ENCODE measurements at places on chromosomes 6 and 20.

DNA sequence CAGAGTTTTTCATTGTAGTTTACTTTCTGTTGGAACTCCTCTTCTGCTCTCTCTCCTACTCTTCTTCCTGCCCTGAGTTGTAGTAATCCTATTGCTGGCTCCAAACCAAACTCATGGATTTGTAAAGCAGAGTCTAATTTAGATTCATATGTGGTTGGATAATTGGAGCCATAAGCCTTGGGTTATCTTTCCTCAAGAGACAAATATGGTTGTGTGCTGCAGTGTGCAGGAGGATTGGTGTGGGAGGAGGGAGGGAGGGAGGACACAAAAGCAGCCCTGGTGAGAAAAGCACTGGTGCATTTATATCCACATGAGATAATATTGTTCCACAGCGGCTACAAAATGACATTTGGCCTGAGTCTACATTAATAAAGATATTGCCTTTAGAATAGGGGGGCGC, 4.2 kb downstream of the HLA-G start:
- DNase-seq, result no peak

GRCh38 chr20:51486197-51487005, 56.1 kb downstream of the NFATC2 start:
- no peak for DNase-seq

DNA sequence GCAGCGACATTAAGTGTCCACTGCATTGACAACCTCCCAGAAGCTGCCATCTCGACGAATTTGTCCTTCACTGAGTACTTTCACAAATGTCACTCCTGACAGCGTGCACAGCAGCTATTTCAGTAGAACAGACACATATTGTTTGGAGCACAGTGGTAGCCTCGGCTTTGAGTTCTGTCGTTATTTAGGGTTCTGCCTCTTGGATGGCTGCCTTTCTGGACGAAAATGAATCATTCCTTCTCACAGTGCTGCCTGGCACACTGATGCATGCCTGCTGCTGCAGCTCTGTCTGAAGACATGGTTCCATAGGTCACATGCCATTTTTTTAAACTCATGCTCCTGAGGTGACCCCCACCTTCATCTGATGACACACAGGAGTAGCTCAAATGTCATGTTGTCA, 477.0 kb downstream of the C6orf118 start:
- no peak for DNase-seq

- DNase-seq, result no peak
Observed at GRCh38 chr6:82785206-82785605, 280.4 kb downstream of the UBE3D start.

DNA sequence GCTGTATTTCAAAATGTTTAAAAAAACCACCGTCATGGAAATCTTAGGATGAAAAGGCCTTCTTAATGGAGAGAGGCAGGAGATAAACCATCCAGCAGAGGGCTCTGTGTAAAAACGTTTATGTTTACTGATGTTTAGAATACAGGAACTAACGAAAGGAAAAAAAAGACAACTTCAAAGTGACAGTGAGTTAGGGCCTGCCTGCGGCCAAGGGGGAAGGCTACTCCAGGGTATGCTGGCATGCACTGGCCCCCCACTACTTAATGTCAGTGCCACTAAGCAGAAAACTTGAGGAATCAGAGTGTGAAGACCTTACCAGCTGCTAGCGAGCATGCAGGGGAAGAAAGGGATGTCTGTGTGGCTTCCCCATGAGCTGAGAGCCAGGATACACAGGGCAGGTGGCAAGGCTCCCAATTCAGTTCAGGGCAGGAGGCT, 47.7 kb downstream of the AKAP7 start:
- DNase-seq, result no peak

GRCh38 chr6:103885446-103885845, 974.3 kb downstream of the HACE1 start:
- no peak for DNase-seq

DNA sequence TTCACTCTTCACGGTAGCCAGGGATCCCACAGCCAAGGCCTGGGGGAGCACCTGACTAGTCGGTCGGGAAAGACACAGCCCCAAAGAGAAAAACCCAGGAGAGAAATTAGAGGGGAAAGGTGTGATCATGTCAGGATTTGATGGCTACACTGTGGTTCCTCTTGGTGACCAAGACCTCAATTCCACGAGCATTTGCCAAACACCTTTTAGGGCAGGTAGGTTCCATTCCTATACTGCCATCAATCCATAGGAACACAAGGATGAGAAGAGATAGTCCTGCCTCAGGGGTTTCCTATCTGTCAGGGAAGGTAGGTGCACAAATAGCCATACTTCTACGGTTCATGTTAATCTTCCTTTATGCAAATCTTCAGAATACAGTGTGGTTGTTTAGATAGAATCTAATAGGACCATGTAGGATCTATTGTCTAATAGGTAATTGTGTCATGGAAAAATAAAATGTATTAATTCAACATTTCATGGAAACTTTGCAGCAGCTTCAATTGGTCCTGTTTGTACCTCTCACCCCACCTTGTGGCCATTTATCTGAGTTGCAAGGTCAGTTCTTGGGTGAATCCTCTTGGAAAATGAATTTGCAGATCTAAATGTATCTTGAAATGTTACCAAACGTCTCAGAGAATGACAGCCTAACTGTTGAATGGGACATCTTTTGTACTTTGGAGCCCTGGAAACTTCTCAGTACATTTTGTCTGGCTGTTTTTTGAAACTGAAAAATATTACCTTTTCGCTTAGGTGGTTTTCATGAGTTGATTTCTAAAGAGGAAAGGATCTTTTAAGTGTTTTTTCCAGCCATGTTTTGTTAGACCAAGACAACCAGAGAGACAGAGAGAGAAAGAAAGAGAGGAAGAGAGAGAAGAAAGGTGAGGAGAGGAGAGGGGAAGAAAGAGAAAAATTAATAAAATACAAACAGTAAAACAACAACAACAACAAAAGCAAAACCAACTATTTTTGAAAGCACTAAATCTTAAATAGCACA, 33.7 kb upstream of the IYD start:
- no peak for DNase-seq

DNA sequence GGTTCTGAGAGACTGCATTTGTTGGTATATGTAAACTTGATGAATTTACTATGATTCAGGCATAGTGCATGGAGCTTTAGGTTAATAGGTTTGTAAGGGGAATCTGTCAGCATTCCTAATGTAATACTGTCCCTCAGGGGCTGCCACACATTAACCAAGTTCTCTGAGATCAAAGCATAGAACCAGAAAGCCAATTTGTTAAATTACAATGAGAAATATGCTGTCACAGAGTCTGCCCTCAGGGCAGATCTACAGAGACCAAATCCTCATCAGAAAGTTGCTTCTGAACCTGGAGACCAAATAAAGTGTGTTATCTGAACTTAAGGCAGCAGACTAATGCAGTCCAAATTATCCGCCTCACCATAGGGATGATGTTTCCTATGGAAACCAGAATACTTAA, 250.8 kb upstream of the HTR1E start:
- DNase-seq, result no peak

- no peak for DNase-seq
Observed at GRCh38 chr20:47379433-47380150, 23.1 kb upstream of the ZMYND8 start.

- no peak for DNase-seq
Observed at GRCh38 chr6:8655670-8656454, 220.5 kb upstream of the SLC35B3 start.

DNA sequence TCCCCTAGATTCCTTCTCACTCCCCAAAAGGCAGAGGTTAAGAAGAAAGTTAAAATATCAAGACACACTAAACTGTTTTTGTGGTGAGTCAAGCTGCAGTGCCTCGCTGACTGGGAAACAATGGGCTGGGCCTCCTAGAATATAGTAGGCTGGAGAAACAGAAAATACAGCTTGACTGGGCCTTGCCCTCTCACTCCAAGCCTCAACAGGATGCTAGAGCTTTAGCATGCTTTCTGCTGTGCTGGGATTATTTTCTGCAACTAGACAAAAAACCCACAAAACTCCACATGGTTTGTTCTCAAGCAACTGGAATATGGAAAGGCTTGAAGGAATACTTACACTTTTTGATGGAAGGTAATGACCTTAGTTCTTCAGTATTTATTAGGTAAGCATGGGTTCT, 27.9 kb downstream of the FOXO3 start:
- no peak for DNase-seq

DNA sequence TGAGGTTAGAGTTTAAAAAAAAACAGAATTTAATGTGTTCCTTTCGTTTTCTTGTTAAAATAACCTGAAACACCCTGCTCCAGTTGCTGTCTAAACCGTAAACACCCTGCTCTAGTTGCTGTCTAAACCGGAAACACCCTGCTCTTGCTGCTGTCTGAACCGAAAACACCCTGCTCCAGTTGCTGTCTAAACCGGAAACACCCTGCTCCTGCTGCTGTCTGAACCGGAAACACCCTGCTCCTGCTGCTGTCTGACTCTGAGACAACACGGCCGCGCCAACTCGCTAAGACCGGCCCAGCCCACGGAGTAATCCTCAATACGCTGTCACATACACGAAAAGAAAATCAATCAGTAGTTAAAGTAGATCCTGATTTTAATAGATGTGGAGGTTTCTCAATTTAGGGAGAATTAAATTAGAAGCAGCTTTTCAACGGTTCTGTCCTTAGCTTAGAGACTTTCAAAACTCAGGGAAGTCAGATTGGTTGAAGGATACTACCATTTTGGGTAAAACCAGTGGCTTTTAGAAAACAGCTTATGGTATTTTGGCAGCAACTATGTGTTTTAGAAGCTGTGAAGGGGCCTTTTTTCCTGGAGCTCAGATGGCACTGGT, 98.3 kb downstream of the RAMACL start:
- no peak for DNase-seq

DNA sequence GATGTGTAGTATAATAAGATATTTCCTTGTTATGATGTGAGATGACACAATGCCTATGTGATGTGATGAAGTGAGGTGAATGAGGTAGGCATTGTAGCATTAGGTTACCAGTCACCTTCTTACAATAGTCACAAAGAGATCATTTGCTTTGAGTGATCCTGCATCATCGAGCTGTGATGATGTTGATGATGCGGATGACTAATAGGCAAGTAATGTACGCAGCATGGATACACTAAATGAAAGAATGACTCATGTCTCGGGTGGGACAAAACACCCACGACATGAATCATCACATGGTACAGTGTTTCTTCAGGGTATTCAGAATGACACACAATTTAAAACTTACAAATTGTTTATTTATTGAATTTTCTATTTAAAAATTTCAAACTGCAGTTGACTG, 806.3 kb upstream of the GJE1 start:
- peak; percentile 90 for DNase-seq

- no peak for DNase-seq
Observed at GRCh38 chr6:111603040-111603439, 2.6 kb downstream of the TRAF3IP2 start.

DNA sequence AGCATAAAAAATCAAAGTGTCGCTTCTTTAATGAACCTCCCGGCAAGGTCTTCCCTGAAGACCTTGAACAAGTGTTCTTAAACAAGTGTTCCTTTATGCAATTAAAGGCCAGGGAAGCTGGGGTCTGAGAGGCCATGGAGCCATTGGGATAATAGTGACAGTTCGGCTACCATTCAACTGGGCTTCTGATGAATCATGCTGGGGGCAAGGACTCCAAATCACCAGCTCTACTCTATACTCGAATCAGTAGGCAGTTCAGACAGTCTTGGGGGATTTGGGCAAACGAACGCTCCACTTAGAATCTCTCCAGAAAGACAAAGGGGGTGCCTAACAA, 34.7 kb upstream of the EZR start:
- no peak for DNase-seq

- DNase-seq, result no peak
Observed at GRCh38 chr6:150685860-150686259, 86.2 kb downstream of the PLEKHG1 start.

GRCh38 chr6:169266746-169267591, 13.3 kb upstream of the THBS2 start:
- DNase-seq, result peak; percentile 28

- DNase-seq, result no peak
Observed at GRCh38 chr6:4913705-4914419, 90.0 kb downstream of the RPP40 start.

DNA sequence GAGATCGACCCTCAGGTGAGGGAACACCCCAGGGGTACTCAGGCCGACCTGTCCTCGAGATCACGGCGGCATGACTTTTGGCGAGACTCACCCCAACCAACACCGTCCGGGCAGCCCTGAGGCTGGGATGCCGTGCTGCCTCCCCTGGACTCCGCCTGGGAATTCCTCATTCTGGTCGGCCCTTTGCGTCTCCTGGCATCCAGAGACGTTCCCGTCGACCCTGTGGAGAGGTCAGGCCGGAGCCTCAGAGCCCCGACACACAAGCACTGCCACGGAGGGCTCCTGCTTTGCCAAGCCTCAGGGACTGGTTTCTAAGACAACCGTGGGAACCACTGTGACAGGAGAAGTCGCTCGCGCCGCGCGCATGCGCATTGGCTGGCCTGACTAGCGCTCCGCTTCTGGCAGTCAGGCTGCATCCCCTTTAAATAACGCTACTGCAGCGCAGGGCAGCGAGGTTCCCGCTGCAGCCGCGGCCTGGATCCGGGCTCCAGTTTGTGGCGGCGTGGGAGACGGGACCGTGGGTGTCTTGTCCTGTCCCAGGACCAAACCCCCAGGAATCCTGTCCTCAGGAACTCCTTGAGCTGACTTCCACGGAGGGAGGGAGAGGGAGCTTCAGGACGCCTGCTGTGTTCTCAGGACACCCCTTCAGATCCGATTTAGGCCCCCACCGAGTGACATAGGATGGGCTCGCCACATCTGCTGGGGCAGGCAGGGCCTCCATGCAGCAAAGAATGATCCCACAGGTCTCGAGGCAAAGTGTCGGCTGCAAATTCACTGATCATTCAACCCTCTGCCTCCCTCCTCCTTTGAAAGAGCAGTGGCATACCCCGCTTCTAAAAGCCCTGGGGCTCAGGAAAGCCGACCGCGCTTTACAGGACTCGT, 163.2 kb upstream of the ZNF337 start:
- no peak for DNase-seq

DNA sequence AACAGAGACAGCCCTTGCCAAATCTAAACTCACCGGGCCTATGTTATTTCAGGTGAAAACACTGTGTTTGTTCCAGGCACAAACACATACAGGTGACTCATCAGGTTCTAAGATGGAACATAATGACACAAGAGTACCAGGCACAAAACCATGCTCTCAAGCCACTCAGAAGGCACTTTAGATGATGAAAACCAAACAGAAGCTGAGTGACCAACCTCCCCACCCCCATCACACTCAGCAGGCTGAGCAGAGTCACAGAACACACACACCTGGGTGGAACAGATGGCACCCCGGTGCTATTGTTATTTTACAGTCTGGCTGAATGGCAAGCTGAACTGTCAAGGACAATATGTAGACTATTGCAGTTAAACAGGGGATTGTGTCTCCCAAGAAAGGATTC, 20.6 kb upstream of the NKX2-2 start:
- no peak for DNase-seq

- DNase-seq, result no peak
Observed at GRCh38 chr6:34534146-34534545, 22.0 kb downstream of the SPDEF start.

- no peak for DNase-seq
Observed at GRCh38 chr6:34246563-34247391, 2.0 kb downstream of the SMIM29 start.

Data from fibroblast of skin of left biceps (primary cell).